Stimulated activated CD8-positive, alpha-beta memory T cell treated with anti-CD3 and anti-CD28 coated beads, Interleukin-2, amount 100 ng/mL, for 1 hour (primary cell): ENCODE measurements at places on chromosomes 2 and 18.

DNA sequence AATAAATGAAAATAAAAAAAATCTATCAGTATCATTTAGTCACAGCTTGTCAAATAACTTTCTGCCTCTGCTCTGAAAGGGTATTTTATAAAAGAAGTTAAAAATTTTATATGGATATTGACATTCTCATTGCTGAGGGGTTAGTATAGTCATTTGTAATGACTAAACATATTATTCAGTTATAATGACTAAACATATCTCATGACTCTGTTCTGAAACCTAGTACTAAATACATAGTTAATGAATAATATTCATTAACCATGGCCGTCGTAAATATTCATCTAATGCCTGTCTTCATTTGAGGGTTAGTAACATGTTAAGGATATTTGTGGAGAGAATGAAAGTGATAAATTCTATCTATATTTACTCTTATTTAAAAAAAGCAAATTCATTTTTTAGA is 69.1 kb upstream of the MAP4K3 start:
- DNase-seq, result no peak

- DNase-seq, result no peak
Observed at GRCh38 chr2:10089565-10090190, 9.5 kb upstream of the CYS1 start.

DNA sequence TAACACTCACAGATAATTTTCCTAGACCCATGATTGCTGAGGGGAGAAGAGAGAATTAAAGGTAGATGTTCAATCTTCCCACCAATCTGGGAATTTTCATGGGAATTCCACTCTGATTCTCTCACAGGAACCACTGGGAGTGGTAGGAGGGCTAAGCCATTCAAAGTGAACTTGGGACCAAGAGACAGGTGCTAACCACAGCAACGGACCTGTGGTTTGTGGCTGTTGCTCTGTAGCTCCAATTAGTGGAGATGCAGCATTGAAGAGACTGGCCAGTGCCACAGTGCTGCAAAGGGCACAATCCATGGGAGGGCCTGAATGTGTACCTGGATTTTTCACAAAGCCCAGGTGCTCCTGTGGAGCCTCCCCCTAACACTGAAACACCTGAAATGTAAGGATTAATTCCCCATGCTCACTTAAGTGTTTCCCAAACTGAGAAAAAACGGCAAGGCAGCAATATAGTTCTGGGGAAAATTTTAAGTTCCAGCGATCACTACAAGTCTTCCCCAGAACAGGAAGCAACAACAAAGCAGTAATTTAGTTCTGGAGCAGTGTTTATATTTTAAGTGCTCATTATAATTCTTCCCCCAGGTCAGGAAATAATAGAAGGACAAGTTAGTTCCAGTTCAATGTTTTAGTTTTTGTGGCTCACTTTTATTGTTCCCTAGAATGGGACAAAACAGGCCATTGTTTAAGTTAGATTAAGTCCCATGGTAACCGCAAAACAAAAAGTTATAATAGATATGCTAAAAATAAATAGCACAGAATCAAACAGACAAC is 1045.8 kb downstream of the CNTNAP5 start:
- no peak for DNase-seq

DNA sequence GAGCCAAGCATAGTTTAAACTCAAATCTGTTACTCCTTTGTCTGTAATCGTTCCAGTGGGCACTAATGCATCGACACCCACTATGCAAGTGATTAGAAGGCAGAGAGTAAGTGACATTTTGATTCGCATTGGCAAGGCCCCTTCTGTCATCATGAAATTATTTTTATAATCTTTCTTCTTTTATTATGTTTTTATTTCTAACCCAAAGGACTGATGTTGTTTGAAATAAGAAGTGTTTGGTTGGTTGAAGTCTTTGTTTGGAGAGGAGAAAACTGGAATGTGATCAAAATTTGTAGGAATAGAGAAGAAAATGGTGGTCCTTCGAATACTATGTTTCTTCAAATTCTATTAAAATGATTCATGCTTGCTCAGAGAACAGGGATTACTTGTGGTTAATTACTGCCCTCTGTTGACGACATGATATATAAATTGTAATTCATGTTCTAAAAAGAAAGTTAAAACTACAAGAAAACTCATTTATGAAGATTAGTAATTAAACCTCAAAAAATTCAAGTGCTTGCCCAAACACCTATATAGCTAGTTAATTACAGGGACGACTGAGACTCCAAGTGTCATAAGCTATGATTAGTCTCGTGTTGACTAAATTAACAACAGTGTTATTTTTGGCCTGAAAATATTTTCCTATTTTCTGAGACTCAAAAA is 26.4 kb upstream of the TFPI start:
- DNase-seq, result no peak

GRCh38 chr2:175688243-175688642 is 313.8 kb downstream of the LNPK start:
- no peak for DNase-seq

DNA sequence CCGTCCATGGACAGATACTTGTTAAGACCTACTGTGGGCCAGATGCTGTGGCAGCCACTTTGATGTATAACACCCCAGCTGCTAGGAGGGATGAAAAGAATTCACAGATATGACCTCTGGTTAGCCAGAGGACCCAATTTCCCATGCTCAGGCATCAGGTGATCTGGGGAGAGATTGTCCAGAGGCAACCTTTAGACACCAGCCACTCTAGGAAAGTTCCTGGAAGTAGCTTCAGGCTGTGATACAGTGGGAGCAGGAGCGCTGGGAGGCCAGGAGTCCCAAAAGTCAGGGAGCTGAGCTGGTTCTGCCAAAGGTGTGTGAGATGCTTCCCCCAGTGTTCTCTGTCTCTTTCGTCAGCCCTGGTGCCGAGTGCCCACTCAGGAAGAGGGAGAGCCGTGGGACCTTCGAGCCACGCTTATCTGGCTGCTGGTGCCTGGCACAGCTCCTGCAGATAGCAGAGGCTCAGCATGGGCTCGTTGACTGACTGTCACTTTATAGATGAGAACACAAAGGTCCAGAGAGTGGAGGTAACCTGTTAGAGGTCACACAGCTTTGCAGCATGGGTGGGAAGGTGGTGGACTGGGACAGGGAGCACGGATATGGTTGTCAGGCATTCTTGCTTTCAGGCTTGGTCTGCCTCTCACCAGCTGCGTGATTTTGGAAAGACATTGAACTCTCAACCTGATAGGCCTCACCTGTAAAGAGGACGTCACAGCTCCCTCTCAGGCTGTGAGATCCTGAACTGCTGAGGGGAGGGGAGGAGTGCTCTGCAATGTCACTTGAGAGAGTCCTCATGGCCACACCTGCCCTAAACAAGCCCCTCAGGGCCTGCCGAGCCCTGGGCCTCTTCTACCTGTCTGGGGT is 7.8 kb upstream of the RALB start:
- no peak for DNase-seq

- no peak for DNase-seq
Observed at GRCh38 chr2:152425765-152426727, 91.1 kb downstream of the FMNL2 start.

DNA sequence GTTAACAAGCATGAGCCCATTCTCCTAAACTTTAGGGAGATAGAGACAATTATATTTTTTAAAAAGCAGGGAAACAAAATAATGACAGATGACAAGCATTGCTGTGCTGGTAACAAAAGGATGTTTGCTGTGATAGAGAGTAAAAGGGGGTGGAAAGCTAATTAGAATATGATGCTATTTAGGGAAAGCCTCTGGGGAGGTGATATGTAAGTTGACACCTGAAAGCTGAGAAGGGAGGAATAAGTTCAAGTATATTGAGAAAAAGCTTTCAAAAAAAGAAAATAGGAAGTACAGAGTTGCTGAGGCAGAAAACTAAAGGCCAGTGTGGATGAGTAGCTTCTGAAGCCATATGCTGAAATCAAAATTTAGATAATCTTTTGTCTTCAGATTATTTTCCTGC is 565.2 kb upstream of the NRXN1 start:
- DNase-seq, result no peak

- no peak for DNase-seq
Observed at GRCh38 chr2:19349911-19350677, 8.3 kb downstream of the OSR1 start.

DNA sequence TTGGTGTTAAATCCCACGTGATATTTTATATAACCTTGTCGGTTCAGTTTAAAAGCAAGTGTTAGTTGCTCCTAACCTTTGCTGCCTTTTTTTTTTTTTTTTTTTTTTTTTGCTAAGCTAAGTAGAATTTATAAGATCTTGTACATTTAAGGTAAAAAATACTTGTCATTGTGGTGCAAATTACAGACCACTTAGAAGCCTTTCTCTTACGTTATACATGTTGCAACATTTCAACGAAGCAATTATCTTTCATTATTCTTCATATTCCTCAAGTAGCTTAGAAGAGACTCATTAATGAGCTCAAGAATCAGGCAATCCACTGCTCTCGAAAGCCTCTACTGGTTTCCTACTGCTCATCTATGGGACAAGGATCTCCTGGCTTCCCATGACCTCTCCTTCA is 14.9 kb upstream of the IL1RL2 start:
- DNase-seq, result no peak

DNA sequence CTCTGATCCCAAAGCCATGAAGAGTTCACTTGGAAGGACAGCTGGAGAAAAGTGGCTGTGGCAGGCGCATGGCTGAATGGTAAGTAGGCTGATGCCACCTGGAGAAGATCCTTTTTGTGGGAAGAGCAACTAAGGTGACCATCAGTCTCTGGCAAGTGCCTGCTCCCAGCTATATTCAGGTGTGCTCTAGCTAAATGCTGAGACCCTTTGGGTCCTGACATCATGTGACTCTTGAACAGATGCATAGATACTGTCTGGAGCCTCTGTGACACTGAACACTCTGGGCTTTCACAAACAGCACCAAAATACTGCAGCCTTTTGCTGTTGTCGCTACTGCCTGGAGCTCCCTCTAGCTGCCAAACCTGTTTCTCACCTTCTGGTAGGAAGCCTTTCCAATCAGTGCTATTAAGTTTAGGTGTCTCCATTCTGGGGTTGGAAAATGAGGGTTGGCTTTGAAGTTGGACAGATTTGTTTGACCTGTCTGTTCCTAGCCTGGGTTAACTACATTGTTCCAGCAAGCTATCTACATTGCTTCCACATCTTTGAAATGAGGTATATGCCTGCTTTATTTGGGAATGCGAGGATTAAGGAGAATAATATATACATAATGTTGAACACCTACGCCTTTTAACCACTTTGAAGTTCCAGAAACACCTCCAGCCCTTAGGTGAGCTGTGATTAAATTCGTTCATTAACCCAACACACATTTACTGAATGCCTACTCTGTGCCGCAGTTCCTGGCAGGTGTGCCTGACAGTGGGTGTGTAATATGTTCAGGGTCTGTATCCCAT is 3.1 kb downstream of the EGR4 start:
- DNase-seq, result no peak
